ENCODE measurements at places on chromosomes 1 and 21. TPM values are rescaled to one million over a fixed set of nuclear protein-coding genes. Genes with fewer than 3 reads are reported as not detected.

The IL19 gene
- not detected for polyA plus RNA-seq

The TRIM46 gene
- polyA plus RNA-seq: 1.2 TPM

The SPATA45 gene
- polyA plus RNA-seq: 0.26 TPM

The SLC44A5 gene
- polyA plus RNA-seq: 0.65 TPM

The RIPK4 gene
- polyA plus RNA-seq: 9.4 TPM

The NDUFS2 gene
- 29.3 TPM for polyA plus RNA-seq

The SH2D5 gene
- not detected for polyA plus RNA-seq

The TCHHL1 gene
- not detected for polyA plus RNA-seq

The PLEKHM2 gene
- polyA plus RNA-seq: 33.6 TPM

The PEAR1 gene
- polyA plus RNA-seq: 6.6 TPM

The CAPN9 gene
- not detected for polyA plus RNA-seq

The GPR161 gene
- polyA plus RNA-seq: 2.5 TPM

The C1orf226 gene
- 1.3 TPM for polyA plus RNA-seq

The RBM11 gene
- polyA plus RNA-seq: 4.3 TPM

The GUCA2A gene
- polyA plus RNA-seq: 3.4 TPM

The DLGAP3 gene
- 1.8 TPM for polyA plus RNA-seq

The TAS1R1 gene
- polyA plus RNA-seq: not detected

The FAM72B gene
- polyA plus RNA-seq: 0.19 TPM

The DSTYK gene
- polyA plus RNA-seq: 4.3 TPM

The HSPA6 gene
- 1.6 TPM for polyA plus RNA-seq

The JAM2 gene
- 2.4 TPM for polyA plus RNA-seq

The ZNF593OS gene
- polyA plus RNA-seq: 0.68 TPM

The CSMD2 gene
- 0.09 TPM for polyA plus RNA-seq

The B3GALT5 gene
- 2.6 TPM for polyA plus RNA-seq

The PRELP gene
- 3.4 TPM for polyA plus RNA-seq

The S100A7A gene
- polyA plus RNA-seq: not detected

The ANGPTL1 gene
- 9.5 TPM for polyA plus RNA-seq

The NBPF6 gene
- not detected for polyA plus RNA-seq

The LYPD8 gene
- not detected for polyA plus RNA-seq

The DENND2D gene
- 21.1 TPM for polyA plus RNA-seq

The SMIM1 gene
- polyA plus RNA-seq: 10.3 TPM

The WNT3A gene
- polyA plus RNA-seq: 0.08 TPM

The TTC22 gene
- polyA plus RNA-seq: 6.1 TPM

The TPTE gene
- 0.12 TPM for polyA plus RNA-seq

The SLC35F3 gene
- polyA plus RNA-seq: 7.1 TPM

The THEM5 gene
- not detected for polyA plus RNA-seq

The VAMP3 gene
- polyA plus RNA-seq: 33.6 TPM

The LHX8 gene
- not detected for polyA plus RNA-seq

The KRTAP19-3 gene
- not detected for polyA plus RNA-seq

The ERG gene
- 1.7 TPM for polyA plus RNA-seq

The HHAT gene
- 3.1 TPM for polyA plus RNA-seq

The RXFP4 gene
- polyA plus RNA-seq: 0.19 TPM

The PLEKHA6 gene
- polyA plus RNA-seq: 18.5 TPM

The FMO3 gene
- 2.3 TPM for polyA plus RNA-seq

The SPATA6 gene
- polyA plus RNA-seq: 4.9 TPM

The C1QA gene
- polyA plus RNA-seq: 18.5 TPM

The CRNN gene
- polyA plus RNA-seq: 0.76 TPM

The LRRC8B gene
- polyA plus RNA-seq: 1.7 TPM

The TIPRL gene
- polyA plus RNA-seq: 6.8 TPM

The DTL gene
- polyA plus RNA-seq: 0.19 TPM

The FCRL1 gene
- not detected for polyA plus RNA-seq

The LSM10 gene
- 21.4 TPM for polyA plus RNA-seq

The RPE65 gene
- polyA plus RNA-seq: not detected

Measured in pancreas (tissue), 10 donors.